ENCODE measurements at places on chromosomes 11 and 22.

DNA sequence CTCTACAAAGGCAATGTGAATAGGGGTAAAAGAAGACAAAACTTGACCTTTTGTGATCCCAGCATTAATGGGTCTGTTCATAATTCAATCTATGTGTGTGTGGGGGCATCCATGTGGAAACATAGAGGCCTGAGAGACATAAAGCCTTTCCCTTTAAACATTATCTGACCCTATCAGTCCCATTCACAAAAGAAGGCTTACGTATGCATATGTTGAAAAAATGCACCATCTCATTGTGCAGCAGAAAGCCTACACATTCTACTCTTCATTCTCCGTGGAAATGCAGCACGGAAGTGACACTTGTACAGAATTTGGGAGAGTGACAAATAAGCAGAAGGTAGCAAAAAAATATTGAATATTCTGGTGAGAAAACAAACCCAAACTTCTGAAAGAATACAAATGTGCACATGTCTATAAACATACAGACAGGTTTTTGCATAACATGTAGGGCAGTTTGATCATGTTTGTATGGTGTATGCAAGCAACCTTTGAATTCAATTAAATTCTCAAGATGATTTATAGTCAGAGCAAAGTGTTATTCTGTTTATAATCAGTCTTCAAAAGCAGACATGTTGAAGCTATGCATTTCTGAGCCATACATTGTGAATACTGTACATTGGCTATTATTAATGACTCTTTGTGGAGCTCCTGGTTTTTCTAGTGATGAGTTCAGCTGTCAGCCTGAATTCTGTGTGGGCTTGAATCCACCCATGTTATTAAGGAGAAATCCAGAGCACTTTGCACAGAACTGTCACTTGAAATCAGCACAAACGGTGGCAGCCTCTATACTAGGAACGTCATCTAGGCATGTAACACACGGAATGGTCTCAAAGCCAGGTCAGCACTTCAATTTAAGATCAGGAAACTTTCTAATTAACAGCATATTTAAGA is 236.8 kb downstream of the DCDC1 start:
- DNase-seq = no peak

DNA sequence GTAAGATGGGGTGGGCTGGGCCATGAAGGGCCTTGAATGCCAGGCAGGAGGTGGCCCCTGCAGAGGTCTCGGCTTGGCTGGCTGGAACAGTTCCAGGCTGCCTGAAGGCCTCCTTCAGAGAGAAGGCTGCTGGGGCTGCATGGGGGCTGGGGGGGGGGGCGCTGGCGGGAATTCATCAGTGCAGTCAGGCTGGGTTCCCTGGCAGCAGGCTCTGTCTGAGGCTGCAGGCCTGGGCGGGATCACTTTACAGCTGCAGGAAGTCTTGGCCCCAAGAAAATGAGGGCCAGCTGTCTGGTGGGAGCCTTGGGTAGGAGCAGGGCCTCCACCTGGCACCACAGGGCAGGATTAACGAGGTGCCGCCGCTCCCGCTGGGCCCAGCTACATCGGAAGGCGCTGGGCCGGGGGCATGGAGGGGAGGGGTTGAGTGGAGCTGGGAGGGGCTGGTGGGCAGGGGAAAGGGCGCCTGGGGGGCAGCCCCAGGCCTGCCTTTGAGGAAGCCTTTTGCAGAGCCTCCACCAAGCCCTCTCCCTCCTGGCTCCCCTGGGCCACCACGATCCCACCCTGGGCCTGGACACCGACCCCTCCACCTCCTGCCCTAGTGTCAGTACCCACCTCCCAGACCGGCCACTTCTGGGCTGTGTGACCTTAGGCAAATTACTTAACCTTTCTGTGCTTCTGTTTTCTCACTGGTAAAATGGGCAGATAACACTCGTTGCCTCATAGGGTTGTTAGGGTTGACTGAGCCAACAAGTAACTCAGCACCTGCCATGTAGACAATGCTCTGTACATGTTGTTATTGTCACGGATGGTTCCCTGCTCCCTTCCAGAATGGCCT is 31.0 kb upstream of the HMOX1 start:
- DNase-seq = no peak

GRCh38 chr22:17734187-17734586 is 40.1 kb downstream of the BID start:
- peak; percentile 48 for DNase-seq

- no peak for DNase-seq
Observed at GRCh38 chr22:42289671-42290541, 19.5 kb upstream of the TCF20 start.

DNA sequence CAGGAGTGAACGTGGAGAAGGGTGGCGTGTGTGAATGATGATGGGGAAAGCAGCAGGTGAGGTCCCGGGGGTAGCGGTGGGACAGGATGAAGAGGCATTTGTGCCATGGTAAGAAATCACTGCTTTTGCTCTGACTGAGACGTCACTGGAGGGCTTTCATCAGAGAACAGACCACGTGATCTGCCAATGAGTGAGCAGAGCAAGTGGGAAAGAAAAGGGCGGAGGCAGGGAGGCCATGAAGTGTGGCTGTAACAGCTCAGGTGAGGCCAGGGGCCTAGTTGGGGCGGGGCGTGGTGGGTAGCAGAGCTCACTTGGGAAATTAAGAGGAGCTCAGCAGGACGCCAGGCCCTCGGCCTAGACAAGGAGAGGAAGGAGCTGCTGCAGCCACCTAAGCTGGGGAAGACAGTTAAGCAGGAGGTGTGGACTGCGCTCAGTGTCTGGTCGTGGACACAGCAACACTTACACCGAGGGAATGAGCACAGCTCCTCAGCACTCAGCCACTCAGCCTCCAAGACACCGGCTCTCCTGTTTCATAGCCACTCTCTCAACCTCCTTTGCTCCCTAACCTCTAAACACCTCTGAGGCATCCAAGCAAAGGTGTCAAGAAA is 14.1 kb upstream of the TMEM121B start:
- DNase-seq = no peak

DNA sequence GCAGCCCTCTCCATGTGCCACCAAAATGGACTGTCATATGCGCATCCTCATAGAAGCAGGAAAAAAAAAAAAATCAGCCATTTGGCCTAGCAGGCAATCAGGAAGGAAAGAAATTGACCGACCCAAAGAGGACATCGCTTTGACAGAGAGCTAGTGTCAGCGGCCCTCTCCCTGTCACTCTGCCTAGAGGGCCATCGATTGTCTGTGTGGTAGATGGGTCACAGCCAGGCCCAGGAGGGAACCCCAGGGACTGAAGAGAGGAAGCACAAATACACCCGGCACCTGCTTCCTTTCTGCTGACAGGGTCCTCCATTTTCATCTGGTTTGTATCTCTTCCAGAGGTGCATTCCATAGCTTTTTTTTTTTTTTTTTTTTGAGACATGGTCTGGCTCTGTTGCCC is 21.8 kb downstream of the VPS37C start:
- DNase-seq = no peak

Data from activated CD4-positive, alpha-beta T cell treated with anti-CD3 and anti-CD28 coated beads for 48 hours (primary cell).